ENCODE measurements at places on chromosomes 4 and X. TPM values are rescaled to one million over a fixed set of nuclear protein-coding genes. Genes with fewer than 3 reads are reported as not detected.

- DNase-seq, result no peak
Measured at GRCh38 chrX:12981880-12982279, 7.0 kb downstream of the TMSB4X start.

KLKB1 gene
- 0.76 TPM for total RNA-seq

DNA sequence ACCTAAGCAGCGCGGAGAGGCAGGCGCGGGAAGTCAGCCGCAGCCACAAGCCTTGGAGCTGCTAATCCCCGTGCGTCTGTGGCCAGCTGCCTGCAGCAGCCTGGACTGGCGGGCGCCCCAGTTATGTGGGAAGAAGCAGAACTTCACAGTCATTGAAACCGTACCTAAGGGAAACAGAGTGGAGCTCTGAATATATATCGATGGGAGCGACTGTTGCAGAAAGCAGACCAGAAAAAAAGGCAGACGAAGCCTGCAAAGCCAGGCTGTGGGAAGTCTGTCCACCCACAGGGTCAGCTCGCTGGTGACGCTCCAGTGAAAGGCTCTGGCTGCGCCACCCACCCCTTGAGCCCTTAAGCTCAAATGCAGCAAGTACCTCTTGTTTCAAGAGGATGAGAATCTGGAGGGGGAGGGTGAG is 24.7 kb downstream of the KCNE5 start:
- peak; percentile 27 for DNase-seq

MAGED4B gene
- total RNA-seq, result 6.2 TPM

CFI gene
- total RNA-seq, result 66.8 TPM

RNF128 gene
- total RNA-seq, result 20.8 TPM

All from left lung (tissue), 14 donors.